ENCODE measurements at places on chromosomes 5 and 9. TPM values are rescaled to one million over a fixed set of nuclear protein-coding genes. Genes with fewer than 3 reads are reported as not detected.

Gene SPINK13
- total RNA-seq, result not detected

Gene C5orf52
- total RNA-seq, result not detected

Gene ANKRD20A1
- 0.07 TPM for total RNA-seq

Gene TTC33
- total RNA-seq, result 13.4 TPM

Gene ARHGEF39
- 12.6 TPM for total RNA-seq

Gene IL7R
- total RNA-seq, result not detected

Gene PCDHB4
- total RNA-seq, result 5.2 TPM

Gene SPIN1
- 67.5 TPM for total RNA-seq

Gene BHMT
- not detected for total RNA-seq

Gene WASHC1
- total RNA-seq, result 16.6 TPM

Gene ITGA1
- total RNA-seq, result 2.9 TPM

Gene WDR31
- total RNA-seq, result 2.2 TPM

Gene MRPL36
- 101 TPM for total RNA-seq

Gene PCDHA11
- 9.9 TPM for total RNA-seq

Gene ACTBL2
- total RNA-seq, result not detected

Gene PCDHB10
- 10.9 TPM for total RNA-seq

Gene S100Z
- 0.45 TPM for total RNA-seq

Gene KCNMB1
- 1.9 TPM for total RNA-seq

Gene ANKRA2
- 39.5 TPM for total RNA-seq

Gene GPR151
- not detected for total RNA-seq

Gene SLC28A3
- total RNA-seq, result 1.0 TPM

Gene C5orf58
- not detected for total RNA-seq

Gene PTGES2
- total RNA-seq, result 132 TPM

Gene ANKRD18B
- total RNA-seq, result 0.80 TPM

Gene NPDC1
- total RNA-seq, result 40.8 TPM

Gene TEX48
- not detected for total RNA-seq

Gene MEIKIN
- not detected for total RNA-seq

Gene NAIP
- total RNA-seq, result 3.3 TPM

Gene ZNF618
- total RNA-seq, result 15.2 TPM

Gene FBLL1
- 0.63 TPM for total RNA-seq

Gene HACD4
- 0.04 TPM for total RNA-seq

Gene ST6GALNAC4
- 119 TPM for total RNA-seq

Gene ERAP2
- not detected for total RNA-seq

Gene PITX1
- total RNA-seq, result 0.07 TPM

Gene ARL10
- total RNA-seq, result 29.5 TPM

Gene OMD
- total RNA-seq, result not detected

Gene EQTN
- not detected for total RNA-seq

Gene LEAP2
- total RNA-seq, result 1.2 TPM

Gene SQSTM1
- 110 TPM for total RNA-seq

Gene SAPCD2
- total RNA-seq, result 42.1 TPM

Gene C9orf50
- 1.8 TPM for total RNA-seq

All from cardiac muscle cell (in vitro differentiated cells and primary cell).